ENCODE measurements at places on chromosomes 7 and 10.

DNA sequence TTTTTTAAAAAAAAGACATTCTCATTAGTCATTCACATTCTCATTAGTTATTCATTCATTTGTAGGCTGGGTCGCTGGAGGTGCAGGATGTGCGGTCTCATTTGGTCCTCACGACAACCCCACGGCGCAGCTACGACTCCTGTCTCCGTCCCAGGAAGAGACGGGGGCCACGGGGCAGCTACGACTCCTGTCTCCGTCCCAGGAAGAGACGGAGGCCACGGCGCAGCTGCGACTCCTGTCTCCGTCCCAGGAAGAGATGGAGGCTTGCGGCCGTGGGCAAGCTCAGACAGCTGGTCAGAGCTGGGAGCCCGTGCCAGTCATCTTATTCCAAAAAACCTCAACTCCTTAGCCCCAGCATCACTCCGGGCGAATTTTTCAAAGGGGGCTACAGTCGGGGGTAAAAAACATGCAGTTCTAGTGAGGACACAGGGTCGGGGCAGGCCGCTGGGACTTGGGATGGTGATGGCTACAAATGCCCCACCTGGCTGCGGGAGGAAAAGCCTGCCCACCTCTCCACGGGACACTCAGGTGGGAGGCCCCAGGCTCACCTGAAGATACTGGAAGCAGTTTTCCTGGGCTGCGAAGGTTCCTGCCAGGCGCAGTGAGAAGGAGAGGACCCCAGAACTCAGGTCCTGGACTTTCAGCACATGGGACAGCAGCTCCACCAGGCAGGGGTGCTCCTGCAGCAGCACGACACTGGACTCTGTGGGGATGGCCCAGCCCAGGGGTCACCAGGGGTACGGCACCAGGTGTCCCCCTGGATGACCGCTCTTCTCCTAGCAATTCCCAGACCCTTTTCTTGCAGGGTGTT is 8.3 kb downstream of the BRAT1 start:
- DNase-seq, result no peak

DNA sequence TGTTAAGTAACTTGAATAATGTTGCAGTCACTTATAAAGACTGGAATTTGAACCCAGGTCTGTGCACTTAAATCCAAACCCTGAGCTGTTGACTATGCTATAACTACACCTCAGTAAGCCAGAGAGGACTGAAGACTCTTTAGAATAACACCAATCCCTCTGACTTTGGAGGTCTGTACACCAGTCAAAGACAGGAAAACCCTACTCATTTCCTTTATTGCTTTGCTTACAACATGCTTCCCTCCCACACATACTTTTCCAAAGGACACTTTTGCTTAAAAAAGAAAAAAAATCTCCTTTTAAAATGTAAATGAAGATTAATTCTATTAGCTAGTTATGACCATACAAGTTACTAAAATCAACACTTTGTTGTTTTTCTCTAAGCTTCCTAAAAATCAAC is 184.7 kb upstream of the KCTD7 start:
- no peak for DNase-seq

DNA sequence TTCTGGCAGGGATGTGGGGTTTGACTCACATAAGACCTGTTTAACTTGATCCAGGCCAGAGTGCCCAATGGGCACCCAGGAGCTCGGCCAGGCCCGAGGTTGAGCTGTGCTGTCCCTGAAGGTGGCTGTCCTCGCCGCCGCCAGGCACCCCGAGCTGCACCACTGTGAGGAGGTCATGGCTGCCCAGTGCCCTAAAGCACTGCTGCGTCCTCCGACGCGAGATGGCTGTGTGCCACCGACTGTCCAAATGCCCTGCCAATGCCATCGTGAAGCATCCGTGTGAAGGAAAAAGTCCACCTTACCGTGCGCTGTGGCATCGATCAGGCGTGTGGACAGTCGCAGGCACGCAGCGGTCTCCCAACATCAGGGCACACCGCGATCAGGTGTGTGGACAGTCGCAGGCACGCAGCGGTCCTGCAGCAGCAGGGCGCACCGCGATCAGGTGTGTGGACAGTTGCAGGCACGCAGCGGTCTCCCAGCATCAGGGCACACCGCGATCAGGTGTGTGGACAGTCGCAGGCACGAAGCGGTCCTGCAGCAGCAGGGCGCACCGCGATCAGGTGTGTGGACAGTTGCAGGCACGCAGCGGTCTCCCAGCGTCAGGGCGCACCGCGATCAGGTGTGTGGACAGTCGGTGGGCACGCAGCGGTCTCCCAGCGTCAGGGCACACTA is 120.3 kb downstream of the VIPR2 start:
- no peak for DNase-seq

DNA sequence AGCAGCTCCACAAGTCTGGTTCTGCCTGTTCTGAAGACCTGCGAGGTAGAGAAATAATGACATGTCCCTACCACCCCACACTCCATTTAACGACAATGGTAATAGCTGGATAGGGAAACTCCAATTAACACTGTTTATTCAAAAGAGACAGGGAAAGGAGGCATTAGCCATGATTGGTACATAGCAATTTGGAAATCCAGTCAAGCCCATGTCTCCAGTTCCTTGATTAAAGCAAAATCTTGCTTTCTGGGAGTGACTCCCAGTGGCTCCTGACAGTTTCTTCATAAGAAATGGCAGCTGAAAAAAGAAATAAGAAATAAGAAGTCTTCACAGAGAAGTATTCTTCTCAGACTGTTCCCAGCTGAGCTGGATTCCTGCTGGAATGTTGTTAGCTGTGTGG is 140.7 kb upstream of the LYZL2 start:
- no peak for DNase-seq

DNA sequence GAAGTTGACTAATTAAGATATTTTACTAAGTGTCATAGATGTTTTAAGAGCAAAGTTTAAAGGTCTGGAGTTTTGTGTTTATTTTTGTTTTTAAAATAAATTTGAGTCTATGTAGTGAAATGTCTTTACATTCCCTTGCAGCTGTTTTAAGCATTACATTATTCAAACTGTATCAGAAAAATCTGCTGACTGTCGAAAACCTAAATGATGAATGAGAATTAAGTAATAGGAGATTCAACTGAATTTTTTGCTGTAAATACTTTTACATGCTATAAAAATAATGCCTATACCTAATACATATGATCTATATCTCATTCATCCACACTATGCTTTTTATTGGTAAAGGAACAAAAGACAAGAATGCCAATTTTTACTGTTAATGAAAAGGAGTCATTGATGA is 227.2 kb downstream of the CSTF2T start:
- DNase-seq, result no peak

GRCh38 chr10:33190406-33190805 is 144.1 kb downstream of the NRP1 start:
- no peak for DNase-seq

DNA sequence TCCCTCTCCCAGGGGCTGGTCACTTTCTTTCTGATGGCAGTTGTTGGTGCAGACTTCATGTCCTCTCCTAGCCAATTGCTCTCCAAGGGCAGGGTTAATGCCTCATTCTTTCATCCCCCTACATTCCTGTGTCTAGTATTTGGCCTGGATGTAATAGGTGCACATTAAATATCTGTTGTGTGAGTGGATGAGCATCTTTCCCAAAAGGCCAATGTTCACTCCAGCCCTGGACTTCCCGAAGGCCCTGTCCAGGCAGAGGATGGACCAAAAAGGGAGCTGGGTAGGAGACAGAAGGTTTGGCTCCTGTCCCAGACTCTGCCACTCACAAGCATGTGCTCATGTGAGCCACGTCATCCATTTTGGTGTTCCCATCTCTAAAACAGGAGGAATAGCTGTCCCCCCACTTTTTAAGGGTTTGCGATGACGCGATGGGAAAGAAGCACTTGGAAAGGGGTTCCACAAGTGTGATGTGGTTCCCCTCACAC is 47.5 kb downstream of the RGS10 start:
- DNase-seq, result no peak

- no peak for DNase-seq
Measured at GRCh38 chr7:144109283-144109682, at the start of gene OR2A2. Gene OR2A2, plus strand, starts transcription at chr7:144109583. Its CDS starts 0 bp downstream, at chr7:144109583.

GRCh38 chr7:80773787-80774508 is 135.5 kb downstream of the CD36 start:
- DNase-seq, result no peak

- DNase-seq, result no peak
Measured at GRCh38 chr7:40093631-40094350, 40.6 kb downstream of the MPLKIP start.

DNA sequence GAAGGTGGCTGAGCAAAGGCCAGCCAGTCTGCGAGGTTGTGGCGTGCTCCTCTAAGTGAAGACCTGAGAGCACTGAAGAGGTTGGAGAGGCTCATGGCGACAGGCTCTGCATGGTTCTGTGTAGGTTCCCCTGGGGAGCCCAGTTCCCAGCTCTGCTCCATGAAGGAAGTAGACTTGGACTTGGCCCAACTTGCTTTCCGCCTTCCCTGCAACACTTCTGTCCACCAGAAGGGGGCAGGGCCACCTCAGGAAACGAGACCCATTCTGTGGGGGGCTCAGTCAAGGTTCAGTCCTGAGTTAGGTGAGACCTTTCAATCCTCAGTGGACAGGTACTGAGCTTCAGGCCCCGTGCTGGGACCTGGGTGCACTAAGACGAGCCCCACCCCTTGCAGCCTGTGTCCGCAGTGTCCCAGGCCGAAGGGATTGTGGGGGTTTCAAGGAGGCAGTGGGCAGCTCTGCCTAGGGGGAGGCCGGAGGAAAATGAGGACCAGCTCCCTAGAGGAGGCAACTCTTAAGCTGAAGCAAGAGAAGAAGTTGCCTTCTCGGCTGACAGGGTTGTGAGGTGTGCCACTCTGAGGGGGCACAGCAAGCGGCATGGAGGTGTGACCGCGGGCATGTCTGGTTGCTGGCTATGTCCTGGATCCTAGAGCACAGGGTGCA is 15.0 kb upstream of the PCBD1 start:
- DNase-seq, result peak; percentile 45

DNA sequence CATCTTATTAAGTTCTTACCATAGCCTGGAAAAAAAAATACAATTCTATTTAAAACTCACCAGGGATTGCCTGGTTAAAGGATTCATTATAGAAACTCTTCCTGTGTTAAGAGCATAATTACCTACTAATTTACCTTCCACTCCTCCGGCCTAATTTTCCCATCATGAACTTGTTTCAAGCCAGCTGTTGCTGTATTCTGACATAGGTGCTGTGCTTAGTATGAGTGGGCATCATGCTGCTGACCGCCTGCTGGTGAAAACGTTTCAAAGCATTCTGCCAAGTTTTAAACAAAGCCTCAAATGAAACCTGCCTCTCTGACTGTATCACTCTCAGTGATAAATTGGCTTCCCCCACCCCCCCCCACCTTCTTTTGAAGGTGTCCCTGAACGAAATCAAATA is 47.8 kb upstream of the KCNMA1 start:
- DNase-seq, result no peak

DNA sequence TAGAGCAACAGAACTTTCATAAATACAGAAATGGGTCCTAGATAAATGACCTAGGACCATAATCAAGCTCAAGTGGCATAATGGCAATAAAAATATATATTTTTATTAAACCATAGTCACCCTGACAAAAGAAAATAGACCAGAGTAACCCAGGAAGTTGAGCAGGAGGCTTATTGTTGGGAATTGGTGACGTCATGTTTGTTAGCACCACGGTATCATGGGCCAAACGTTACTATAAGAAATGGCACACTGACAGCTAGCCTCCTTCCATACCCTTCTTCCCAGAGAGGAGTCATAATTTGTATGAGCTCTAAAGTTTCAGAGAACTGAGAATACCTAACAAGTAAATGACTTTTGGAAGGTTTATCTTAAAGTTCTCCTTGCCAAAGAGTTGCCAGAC is 1698.2 kb downstream of the REEP3 start:
- no peak for DNase-seq

DNA sequence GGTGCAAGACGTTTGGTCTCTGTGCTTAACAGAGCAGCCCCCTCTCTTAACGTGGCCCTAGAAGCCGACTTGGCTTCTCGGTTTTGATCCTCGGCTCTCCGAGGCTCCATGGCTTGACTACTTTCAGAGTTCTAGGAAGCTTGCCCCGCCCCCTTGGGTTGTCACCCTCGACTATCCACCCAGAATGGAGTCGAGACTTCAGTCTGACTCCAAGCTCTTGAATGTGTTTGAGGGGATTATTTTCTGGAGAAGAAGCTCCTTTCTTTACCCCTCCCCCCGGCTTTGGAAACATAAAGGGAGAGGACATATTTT is 448 bp downstream of the SEC24C start:
- peak; percentile 74 for DNase-seq

GRCh38 chr7:47407821-47408674 is 173.9 kb downstream of the TNS3 start:
- DNase-seq, result no peak

DNA sequence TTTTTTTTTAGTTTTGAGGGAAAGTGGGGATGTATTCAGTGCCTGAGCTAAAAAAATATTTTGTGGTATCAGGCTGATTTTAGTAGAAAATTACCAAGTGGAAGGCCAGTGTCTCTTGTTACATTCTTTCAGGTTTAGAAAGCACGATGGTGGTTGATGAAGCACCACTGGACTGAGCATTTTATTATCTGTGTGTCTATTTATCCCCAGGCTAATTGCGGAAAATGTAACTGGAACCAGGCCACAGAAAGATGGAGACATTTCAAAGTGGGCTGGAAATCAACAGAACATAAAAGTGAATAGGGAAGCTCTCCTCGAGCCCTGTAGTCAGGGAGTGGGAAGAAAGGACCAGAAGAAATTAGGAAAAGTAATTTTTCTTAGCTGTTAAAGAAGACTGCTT is 261.0 kb downstream of the STK31 start:
- no peak for DNase-seq

DNA sequence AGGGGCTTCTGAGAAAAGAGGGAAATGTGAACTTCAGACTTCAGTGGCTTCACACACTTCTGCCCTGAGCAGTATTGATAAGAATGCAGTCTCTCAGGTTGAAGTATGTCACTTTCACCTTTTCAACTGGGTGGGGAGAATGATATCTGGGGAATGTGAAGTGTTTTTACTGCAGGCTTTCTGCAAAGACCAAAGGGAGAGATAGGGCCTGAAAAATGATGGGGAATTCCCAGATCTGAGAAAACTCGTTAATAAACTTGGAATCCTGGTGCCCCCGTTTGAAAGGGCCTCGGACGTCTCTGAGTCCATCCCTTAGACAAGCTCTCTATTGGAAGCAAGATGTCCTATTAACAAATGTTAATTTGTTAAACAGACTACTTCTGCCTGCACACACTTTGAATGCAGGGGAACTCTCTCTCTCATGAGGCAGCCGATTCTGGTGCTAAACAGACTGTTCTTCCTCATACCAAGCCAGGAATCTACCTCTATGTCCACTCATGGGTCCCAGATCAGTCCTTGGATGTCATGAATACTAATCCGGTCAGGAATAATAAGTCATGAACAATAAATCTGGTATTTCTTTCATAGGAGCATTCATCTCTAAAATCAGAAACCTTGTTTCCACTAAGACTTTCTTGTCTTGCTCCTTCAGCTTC is 193.6 kb downstream of the JCAD start:
- DNase-seq, result peak; percentile 82

GRCh38 chr10:30353851-30354250 is 4.8 kb upstream of the MTPAP start:
- DNase-seq, result no peak

DNA sequence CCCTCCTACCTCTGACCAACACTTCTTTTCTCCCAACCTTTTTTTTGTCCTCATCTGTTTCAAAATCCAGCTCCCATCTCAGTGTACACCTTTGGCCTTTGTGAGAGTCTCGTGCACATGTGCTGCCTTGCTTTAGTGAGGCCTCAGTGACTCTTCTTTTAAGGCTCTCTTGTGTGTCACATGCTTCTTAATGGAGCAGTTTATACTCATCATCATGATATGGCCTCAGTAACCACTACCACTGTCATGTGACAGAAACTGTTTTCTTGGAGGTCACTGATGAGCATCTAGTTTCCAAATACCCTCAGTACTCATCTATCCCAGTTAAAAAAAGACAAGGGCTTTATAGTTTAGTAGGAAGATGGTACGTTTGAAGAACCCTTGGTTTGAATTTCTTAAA is 8.1 kb upstream of the ARHGAP22 start:
- no peak for DNase-seq

GRCh38 chr7:34222316-34222715 is 317.0 kb downstream of the BMPER start:
- no peak for DNase-seq
